Nucleus accumbens (tissue), 56 donors: ENCODE measurements at places on chromosomes 6 and 20.

DNA sequence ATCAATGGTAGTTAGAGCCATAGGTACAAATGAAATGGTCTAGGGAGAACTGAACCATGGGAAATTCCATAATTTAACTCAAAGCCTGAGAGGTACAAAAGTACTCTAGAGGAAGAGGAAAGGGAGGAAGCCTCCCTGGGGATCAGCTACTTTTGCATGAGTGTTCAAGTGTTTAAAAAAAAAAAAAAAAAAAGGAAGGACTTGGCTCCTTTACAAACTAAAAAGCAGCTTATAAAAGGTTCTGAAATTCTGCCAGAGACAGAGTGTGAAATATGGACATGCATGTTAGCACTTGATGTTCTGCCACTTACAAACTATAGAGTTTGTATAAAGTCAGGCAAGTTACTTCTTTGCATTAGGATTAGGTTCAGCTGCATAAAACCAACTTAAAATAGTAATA lies 290.0 kb downstream of the TBC1D7 start:
- no peak for DNase-seq

GRCh38 chr20:36687850-36688249 lies 41.9 kb upstream of the SLA2 start:
- DNase-seq, result no peak

DNA sequence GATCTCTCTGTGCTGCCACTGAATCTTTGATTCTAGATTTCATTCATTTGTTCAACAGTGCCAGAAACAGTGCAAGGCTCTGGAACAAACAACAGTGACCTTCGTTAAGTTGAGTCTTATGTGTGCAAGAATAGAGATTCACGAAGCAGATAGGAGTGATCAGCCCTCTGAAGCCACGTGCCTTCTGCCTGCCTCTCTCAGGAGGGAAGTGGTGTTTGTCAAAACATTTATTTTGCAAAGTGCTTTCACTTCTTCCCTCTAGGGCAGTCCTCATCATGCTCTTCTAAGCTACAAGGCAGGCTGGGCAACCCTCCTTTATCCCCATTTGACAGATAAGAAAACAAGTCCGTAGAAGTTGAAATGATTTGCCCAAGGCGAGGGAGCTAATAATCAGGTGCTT lies 204.3 kb downstream of the TFAP2C start:
- no peak for DNase-seq

DNA sequence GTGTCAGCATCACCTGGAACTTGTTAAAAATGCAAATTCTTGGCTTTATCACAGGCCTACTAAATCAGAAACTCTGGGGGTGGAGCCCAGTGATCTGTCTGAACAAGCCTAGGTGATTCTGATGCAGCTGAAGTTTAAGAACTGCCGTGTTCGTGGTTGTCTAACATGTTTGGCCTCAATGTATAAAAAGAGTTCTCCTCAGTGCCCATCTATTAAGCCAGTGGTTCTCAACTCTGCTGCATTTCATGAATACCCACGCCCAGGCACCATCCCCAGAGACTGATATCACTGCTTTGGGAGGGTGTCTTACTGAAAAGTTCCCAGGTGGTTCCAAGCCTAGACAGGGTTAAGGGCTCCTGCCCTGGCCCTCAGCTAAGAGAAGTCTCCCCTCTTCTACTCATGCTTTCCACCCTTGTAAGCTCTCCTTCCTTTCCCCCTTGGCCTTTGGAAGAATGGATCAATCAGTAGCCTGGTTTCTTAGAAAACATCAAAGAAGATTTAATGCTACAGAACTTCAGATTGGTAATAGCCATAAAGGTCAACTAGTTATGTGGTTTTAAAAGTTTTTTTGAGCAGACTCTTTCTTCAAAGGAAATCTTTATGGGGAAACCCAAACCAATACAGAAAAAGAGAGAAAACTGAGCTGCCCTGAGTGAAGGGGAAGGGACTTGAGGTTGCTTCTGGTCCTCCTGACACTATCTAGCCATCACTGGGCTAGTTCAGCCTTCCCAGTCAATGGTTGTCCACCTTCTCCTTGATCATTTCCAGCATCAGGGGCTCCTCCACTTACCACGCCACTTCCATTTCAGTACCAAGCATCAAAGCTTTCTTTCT lies 38.9 kb upstream of the TNFAIP3 start:
- DNase-seq, result no peak

GRCh38 chr20:8788831-8789230 lies 280.1 kb upstream of the PLCB4 start:
- DNase-seq, result no peak

GRCh38 chr6:84017709-84018452 lies 15.7 kb upstream of the MRAP2 start:
- no peak for DNase-seq

GRCh38 chr6:4466261-4466660 lies 309.9 kb upstream of the CDYL start:
- no peak for DNase-seq

DNA sequence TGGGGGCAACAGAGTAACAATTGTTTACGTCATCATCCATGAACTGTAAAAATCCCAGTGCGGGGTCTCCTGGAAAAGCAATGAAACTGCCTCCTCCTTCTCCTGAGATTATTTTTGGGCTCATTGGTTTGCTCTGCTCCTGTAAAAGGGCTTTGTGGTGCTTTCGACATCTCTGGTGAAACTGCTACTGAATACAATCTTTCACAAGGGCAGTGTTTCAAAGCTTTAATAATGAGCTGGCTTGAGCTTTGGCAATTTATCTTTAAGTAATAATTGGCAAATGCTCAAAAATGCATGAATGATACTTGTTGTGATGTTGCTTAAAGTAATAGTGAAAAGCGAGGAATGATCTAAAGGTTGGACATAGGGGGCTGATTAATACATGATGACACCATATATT lies 43.5 kb upstream of the ENPP1 start:
- no peak for DNase-seq

DNA sequence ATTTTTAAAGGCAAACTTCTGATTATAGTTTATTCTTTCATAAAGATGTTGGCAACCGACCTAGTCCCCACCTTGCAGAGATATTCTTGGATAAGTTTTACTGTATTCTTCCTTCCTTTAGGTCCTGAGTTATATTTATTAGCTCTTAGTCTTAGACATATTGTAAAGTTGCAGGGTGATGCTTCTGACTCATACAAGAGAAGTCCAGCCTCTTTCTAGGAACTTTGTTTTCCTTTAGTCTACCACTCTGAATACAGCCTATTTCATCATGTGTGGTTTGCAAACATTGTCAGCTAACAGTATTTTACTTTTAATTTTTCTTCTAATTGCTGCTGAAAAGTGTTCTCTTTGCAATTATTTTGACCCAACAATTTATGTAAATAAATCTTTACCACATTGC lies 686.7 kb downstream of the COL12A1 start:
- no peak for DNase-seq

DNA sequence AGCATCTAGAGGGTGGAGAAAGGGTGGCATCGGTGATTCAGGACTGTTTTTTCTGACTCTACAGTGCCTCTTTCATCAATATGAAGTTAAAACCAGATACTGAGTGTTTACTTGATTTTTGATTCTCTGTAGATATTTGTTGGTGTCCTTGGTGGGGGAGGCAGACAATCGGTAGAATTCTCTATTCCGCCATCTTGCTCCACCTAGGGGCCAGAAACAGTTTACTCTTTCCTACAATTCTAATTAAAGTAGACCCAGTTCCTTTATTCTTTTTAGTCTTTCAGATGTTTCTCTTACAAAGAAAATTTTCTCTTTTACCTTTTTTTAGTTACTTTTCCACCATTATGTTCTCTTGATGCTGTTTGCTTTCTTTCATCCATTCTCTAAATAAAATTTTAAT lies 162.1 kb upstream of the RAB32 start:
- DNase-seq, result no peak

- no peak for DNase-seq
Measured at GRCh38 chr20:50442512-50442911, 67.7 kb upstream of the PTPN1 start.

DNA sequence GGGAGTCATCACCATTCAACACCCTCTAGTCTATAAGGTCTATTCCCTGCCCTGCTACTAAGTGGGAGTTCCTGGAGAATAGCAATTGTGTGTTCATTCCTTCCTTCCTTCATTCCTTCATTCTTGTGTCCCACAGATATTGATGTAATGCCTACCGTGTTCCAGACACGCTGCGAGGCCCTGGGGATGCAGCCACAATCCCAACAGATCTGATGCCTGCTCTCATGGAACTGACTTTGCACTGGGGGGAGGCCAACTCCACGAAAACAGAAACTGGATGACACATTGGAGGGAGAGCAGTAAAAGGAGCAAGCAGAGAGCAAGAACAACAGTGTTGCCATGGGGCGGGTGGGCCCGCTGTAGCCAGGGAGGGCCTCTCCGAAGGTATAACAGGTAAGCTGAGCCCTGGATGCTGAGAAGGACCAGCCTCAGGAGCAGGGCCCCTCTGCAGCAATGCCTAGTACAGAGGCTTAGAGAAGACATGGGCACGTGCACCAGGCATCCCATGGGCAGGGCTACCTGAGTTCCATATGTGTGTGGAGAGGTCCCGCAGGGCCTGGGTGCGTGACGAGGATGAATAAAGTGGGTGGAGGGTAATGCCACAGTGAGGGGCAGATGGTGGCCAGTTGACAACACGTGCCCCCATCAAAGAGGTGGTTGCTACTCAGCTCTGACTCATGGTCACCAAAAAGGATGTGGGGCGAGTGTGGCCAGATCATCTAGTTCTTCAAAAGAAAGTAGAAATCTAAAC lies 173.9 kb downstream of the NFATC2 start:
- no peak for DNase-seq

- no peak for DNase-seq
Measured at GRCh38 chr6:28408076-28408802, 8.7 kb upstream of the ZSCAN12 start.

DNA sequence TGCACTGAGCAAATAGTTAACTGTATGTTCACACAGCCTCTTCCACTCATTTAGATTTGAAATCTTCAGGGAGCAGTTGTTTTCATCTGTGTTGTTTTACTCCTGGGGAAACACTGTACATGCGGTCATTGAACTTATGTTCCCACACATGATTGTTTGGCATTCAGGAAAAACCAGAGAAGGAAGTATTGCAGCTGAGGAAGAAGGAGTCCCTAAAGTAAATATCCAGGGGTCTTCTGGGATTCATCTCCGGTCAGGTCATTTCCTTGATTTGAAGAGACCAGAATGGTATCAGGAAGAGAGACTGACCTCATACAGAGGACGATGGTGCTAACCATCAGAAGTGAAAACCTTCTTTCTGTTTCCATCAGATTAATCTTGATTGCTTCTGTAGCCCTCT lies 52.5 kb downstream of the DCBLD1 start:
- no peak for DNase-seq

DNA sequence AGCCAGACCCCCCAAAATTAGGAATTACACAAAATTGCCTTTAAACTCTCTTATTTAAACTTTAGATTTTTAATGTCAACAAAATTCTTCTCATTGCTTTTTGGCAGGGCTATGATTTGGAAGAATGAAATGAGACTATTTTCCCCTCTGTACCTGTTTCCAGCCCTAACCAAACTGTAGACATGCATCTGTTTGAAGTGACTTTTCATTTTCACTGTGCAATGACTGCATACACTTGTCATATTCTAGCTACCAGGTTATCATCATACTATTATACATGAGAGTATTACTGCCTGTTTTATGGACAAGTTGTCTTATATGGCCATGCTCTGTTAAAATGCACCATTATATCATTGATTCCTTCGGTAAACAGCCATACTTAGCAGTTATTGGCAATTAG lies 295.2 kb downstream of the TBC1D7 start:
- DNase-seq, result no peak

DNA sequence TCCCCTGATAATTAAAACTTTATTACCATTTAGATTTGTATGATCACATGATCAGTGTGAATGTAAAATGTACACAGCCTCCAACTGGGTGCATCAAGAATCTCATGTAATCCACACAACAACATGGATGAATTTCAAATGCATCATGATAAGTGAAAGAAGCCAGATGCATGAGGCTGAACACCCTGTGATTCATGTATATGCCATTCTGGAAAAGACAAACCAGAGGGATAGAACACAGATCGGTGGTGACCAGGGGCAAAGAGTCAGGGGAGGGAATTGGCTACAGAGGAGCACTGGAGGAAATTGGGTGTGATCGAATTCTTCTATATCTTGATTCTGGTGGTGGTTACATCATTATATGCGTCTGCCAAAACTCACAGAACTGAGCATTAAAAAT lies 170.7 kb upstream of the SLC24A3 start:
- DNase-seq, result no peak

GRCh38 chr6:3748208-3749066 lies 3.1 kb downstream of the PXDC1 start:
- DNase-seq, result no peak

DNA sequence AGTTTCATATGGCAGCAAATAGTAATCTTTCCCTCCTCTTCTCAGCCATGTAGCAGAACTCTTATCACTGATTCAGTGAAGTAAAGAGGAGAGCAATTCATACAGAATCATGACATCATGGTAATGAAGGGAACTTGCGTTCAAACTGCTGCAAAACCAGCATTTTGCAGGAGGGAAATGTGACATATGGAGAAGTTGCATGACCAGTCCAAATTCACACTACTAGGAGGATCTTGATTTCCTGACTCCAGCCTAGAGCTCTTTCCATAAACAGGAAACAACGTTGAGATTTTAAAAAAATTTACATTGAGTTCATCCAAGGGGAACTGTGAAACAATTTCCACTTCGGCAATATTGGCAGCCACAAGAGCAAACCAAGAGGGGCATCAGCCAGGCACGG lies 63.8 kb downstream of the MBOAT1 start:
- no peak for DNase-seq

DNA sequence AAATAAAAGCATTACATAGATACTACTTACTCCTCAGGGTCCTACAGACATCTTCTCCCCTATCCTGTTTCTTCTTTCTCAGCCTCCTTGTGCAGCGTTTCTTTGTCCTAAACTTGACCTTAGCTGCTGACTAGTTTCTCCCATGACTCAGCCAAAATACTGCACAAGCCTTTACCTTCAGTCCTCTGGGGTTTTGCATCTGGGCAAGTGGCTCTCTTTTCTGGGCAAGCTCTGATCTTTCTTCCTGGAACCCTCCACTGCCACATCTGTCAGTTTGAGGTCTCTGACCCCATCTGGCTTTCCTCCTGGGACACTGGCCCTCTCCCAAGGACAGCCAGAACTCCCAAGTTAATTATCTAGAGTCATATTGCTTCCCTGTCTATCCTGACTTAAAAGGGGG lies 838.4 kb downstream of the DHX35 start:
- no peak for DNase-seq
